ENCODE measurements at places on chromosomes 13 and 19.
A peak's percentile ranks its signal among the peaks of the same experiment; 100 is the strongest.

GRCh38 chr13:33745370-33746324, 72.3 kb upstream of the RFC3 start:
- peak; percentile 76 for DNase-seq

- no peak for DNase-seq
These were observed 2749.9 kb downstream of the PCDH9 start for GRCh38 chr13:64480211-64480610.

DNA sequence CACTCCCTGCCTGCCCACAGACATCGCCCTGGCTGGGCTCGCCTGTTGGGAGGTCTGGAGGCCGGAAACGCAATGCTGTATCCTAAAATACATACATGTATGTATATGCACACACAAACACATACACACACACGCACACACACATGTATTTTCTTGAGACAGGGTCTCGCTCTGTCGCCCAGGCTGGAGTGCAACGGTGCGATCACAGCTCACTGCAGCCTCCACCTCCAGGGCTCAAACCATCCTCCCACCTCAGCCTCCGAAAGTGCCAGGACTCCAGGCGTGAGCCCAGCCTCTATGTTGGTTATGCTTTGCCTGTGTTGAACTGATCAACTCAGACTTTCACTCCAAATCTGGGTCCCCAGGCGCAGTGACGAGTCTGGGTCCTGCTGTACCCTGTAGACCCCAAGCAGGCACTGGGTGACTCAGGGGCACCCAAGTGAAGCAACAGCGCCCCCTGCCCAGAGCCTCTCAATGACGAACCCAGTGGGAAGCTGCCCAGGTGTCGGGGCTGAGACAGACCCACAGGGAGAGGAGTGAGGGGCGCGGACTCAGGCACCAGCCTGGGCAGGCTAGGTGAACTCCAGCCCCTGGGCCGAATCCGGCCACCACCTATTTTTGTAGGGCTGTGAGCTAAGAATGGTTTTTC, 27.4 kb upstream of the CACTIN start:
- no peak for DNase-seq

DNA sequence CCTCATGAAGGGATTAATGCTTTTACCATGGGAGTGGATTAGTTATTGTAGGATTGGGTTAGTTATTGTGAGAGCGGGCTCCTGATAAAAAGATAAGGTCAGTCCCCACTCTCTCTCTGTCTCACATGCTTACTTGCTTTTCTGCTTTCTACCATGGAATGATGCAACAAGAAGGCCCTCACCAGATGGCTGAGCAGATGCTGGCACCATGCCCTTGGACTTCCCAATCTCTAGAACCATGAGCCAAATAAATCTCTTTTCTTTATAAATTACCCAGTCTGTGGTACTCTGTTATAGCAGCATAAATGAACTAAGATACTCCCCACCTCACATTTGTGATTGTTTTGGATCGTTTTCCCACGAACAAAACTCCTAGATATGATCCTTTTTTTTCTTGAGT, 353.8 kb downstream of the DNAJC15 start:
- DNase-seq = no peak

GRCh38 chr19:5112175-5112574, 143.3 kb downstream of the KDM4B start:
- DNase-seq = no peak

DNA sequence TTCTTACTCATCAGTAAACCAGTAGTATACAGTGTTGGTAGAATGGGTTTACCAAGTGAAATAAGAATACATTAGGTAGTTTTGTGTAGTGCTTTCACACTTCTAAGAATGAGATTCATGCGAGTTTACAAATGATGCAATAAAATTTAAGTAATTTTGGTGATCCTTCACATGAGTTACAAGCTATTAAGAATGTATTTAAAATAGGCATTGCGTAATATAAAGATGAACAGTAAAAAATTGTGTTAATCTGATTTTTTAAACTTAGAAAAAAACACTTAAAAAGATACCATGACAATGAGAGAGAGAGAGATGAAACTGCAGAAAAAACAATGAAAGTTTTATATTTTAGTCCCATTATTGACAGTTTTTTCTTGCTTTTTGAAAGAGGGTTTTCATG, 570.5 kb downstream of the SLITRK6 start:
- no peak for DNase-seq

GRCh38 chr19:2251106-2252054, 2.3 kb downstream of the AMH start:
- DNase-seq = no peak

- no peak for DNase-seq
These were observed 120.6 kb downstream of the COL4A1 start for GRCh38 chr13:110186231-110186855.

DNA sequence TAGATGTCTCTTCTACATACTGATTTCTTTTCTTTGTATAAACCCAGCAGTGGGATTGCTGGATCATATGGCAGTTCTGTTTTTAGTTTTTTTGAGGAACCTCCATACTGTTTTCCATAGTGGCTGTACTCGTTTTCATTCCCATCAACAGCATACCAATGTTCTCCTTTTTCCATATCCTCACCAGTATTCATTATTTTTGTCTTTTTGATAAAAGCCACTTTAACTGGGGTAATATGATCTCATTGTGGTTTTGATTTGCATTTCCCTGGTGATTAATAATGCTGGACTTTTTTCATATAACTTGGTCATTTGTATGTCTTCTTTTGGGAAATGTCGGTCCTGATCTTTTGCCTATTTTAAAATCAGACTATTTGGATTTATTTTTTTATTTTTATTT, 108.5 kb downstream of the PAN3 start:
- no peak for DNase-seq

GRCh38 chr19:30856376-30856775, 484.2 kb downstream of the ZNF536 start:
- no peak for DNase-seq

DNA sequence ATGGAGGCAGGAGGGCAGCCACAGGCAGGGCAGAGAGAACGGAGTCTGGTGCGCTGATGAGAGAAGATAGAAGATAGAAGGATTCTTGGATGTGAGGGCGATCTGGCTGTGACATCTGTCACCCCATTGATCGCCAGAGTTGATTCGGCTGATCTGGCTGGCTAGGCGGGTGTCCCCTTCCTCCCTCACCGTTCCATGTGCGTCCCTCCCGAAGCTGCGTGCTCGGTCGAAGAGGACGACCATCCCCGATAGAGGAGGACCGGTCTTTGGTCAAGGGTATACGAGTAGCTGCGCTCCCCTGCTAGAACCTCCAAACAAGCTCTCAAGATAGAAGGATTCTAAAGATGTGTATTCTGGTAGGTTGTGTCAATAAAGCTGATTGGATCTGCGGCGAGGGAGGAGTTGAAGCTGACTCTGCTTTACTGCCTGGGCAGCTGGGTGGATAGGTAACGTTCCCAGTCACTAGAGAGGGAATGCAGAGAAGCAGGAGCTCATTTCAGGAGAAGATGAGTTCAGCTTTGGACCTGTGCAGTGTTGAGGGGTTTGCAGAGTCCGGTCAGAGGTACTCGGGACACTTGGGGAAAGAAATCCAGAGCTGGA, 5.1 kb downstream of the UBAC2 start:
- DNase-seq = no peak

DNA sequence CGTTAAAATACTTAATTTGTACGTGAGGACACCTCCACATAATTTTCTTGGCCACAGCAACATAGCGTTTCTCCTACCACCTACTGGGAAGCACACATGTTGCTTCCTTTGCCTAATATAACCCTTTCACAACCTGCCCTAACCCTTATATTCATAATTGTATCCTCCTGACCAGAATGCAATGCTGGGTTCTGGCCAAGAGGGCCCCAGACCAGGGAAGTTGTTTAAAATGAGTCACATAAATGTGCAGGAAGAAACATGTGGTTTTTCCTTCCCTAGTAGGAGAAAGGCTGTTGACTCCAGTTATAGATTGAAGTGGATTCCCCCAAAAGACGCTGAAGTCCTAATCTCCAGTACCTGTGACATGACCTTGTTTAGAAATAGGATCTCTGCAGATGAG, 187.3 kb downstream of the NUFIP1 start:
- no peak for DNase-seq

Data from RPMI8226 (cell line).